GM12878 (cell line): ENCODE measurements at places on chromosomes 3 and 15.

DNA sequence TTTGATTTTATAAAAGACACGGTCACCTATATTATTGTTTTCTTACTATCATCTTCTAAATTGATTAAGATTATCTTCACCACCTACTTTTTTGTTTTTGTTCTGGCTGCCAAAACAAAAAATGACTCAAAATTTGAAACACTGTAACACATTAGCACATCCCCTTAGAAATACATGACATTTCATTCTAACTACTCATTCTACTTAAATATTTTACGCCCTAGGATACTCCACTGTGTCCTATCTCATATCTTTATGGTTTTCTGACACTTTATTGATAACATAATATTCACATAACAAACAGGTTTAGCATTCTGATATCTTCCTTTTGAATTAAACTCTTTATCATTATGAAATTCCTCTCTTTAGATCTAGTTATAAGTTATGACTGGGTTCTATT, 656.2 kb downstream of the GBE1 start:
- no peak for DNase-seq

DNA sequence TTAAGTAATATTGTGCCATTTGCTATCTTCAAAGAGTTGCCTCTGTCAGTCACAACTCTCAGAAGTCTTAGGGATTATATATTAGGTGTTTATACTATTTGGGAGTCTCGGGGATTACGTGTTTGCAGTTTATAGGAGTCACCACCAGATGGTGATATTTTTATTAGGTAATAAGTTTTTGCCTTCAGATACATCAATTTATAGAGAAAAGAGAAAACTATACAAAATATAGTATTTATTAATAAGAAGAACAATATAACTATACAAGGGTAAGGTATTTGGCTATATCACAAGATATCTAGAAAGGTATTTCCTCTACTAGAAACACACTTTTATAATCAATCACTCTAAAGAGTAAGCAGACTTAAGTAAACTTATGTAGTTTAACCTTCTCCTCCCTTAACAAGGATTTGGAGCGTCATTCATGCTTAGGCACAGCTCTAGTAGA, 10.7 kb upstream of the DHX36 start:
- DNase-seq = no peak

GRCh38 chr15:97259943-97260342, 700.6 kb upstream of the ARRDC4 start:
- no peak for DNase-seq

- DNase-seq = no peak
These were observed 9.9 kb upstream of the KNL1 start for GRCh38 chr15:40584191-40584590.

GRCh38 chr3:169748670-169749069, 16.2 kb downstream of the TERC start:
- DNase-seq = no peak

DNA sequence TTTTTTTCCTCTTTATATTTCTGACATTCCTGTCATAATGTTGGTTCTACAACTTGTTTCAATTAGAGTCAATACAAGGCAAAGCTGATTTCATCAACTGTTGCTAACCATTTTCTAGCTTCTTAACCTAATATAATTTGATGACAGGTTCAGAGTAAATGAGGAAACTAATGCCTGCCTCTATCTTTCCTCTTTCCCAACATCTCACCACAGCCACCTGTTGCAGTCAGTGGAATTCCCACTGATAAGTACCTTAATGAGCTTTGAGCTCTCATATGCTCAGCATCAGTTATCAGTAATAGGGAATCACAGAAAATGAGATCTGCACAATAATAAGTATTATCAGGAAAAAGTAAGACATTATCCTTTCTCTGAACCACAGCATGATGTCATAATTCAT, 241.9 kb downstream of the MEIS2 start:
- DNase-seq = no peak

- DNase-seq = no peak
These were observed 233.7 kb downstream of the OCA2 start for GRCh38 chr15:27865323-27865922.

DNA sequence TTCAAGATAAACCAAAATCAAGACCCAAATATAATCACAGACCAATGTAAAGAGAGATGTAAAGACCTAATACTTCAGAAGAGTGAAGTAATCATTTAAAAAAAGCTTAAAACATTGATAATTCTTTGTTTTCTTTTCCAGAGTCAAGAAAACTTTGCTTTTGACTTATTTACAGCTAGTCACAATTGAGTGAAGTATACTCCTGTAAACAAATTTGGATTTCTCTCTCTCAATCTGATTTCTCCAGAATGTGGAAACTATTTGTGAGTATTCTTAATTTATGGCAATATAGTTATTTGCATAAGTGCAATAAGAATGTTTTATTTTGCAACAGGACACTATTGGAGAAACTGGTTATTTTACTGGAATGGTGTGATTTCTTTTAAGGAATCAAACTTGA, 43.7 kb upstream of the ZBTB20 start:
- DNase-seq = no peak

GRCh38 chr3:86788371-86788770, 202.6 kb downstream of the VGLL3 start:
- no peak for DNase-seq

DNA sequence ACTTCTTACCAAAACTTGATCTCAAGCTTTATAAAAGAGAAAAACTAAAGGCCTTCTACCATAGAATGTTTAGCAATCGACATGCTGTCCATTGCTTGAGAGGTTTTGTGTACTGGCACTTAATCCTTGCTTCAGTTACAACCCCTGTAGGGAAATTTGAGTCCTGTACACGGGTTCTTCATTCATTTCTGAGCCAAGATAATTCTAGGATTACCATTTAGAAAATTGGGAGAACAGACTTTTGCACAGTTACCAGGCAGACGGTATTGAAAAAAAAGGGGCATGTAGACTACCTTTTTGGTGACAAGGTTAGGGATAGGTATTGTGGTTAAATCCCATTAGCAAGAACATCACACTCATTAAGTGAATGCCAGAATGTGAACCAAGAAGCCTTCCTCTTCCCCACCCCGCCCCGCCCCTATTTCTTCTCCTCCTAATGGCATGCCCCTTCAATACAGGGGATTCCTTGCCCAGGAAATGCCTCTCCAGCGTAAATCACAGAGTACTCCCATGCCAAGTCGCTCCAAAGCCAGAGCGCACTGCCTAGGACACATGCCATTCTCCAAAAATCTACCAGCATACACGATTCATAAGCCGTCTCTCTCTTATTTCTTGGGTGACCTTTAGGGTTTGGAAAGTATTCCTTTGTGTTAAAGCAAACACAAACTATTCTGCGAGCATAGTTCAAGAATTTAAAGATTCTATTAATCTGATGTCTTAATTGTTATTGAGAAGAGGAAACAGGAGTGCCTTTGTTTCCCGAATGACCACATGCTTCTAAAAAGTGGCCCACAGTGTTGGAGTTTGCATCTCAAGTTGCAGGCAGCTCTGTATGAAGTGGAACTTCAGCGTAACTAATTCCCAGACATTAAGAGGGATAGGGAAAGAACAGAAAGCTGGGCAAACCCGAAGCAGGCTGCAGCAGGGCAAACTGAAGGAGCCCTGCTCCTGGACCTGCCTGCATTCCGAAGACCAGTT, 164.0 kb upstream of the NR2F2 start:
- DNase-seq = no peak

DNA sequence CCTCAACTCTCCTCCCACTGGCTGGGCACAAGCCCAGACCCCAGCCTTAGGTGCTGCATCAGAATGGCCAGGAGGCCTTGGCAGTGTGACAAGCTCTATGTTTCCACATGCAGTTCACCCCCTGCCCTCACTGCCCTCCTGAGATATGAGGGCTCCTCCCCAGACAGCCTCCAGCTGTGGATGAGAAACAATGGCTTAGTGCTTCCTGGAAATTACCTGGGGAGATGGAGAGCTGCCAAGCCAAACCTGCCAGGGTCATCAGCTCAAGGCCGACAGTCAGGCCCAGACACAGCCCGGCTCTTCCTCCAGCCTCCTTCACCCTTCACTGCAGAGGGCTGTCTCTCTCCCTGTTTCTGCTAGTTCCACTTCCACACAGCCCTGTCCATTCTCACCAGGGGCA, 76.3 kb downstream of the MYLK start:
- no peak for DNase-seq

DNA sequence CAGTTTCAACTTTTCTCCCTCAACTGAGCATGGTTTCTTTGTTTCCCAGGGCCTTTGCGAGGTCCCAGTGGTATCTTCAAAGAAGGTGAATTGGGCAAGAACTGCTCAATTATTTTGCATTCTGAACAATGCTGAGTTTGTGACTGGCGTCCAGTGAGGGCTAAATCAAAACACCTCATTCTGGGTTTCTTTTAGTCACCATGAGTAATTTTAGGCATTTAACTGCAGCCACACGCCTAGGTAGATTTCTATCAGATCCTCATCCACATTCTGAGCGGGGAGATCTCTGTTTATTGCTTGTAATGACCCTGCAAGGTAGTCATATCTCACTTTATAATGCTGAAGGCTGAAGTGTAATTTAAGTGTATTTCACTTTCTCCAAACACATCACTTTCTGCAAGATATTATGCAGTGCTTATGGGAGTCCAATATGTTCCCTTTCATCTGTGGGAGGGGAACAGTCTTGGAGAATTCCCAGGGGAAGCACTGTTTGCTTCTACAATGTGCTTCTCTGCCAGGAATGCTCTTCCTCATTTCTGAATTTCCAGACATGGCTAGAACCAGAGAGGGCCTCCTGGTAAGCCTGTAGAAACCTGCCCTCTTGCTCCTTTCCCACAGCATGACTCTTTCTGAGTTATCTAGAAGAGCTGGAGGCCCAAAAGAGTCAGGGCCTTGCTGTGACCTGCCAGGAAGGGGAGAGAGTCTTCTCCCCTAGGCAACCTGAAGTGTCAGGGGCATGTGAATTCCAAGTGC, 91.7 kb downstream of the FRMD4B start:
- DNase-seq = no peak
